Effector CD8-positive, alpha-beta T cell (primary cell): ENCODE measurements at places on chromosomes 2 and 18.
A peak's percentile ranks its signal among the peaks of the same experiment; 100 is the strongest.

GRCh38 chr2:14778015-14778414 is 145.5 kb downstream of the LRATD1 start:
- no peak for DNase-seq

- DNase-seq, result peak; percentile 38
Observed at GRCh38 chr2:47272031-47272864, 117.1 kb upstream of the STPG4 start.

DNA sequence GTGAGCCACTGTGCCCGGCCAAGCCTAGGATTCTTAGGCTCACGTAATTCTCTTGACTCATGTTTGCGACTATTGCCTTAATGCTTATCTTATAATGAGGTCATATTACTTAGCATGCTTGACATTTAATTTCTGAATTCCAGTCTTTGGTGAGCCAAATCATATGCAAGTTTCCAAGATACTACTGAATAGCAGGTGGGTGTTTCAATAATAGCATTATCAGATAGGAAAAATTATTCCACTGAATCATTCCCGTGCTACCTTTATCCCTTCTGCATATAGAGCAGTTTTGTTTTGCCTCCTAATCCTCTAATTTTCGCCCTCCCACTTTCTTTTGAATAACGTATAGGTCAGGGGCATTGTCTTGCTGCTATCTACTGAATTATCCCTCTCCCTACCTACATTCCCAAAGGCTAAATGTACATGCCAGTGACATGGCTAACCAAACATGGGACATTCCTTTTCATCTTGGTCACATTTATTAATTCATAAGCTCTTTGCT is 4.9 kb downstream of the DAW1 start:
- no peak for DNase-seq

DNA sequence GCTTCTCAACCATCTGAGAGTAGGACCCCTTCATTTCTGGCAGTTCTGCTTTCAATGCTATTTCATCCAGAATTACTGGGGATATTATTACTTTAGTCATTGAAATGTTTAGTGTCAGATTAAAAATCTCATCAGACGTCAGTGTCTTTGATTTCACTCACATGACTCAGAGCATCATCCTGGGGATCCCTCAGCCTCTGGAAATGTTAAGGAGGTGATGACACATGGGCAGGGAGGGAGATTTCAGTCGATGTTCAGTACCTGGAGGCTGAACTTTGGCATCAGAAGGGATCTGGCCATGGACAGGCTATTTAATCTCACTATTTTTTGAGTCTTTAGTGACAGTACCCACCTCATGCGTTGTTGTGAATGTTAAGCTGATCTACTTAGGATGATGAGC is 39.1 kb downstream of the OSBPL6 start:
- no peak for DNase-seq

GRCh38 chr18:69789794-69790193 is 157.9 kb downstream of the CD226 start:
- DNase-seq, result no peak

DNA sequence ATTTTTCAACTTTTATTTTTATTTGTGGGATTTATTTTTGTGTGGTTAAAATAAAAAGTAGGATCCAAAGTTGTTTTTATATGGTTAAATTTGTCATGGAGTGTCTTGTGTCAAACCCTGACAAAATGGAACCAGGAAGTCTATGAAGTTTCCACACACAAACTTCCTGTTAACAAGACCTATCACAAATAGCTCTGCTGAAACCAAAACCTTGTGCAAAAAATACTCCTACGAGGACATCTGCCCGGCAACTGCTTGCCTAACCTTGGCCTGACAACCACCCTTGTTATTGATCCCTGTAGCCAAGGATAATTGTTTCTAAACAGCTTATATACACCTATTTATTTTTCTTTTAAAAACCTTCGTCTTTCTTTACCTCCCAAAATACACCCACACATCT is 389.6 kb downstream of the TRIB2 start:
- DNase-seq, result no peak

GRCh38 chr2:10972683-10973433 is 61.1 kb downstream of the KCNF1 start:
- DNase-seq, result no peak
